ENCODE measurements at places on chromosomes 7 and 10.

GRCh38 chr7:46178661-46179060 lies 257.6 kb upstream of the IGFBP3 start:
- DNase-seq, result no peak

DNA sequence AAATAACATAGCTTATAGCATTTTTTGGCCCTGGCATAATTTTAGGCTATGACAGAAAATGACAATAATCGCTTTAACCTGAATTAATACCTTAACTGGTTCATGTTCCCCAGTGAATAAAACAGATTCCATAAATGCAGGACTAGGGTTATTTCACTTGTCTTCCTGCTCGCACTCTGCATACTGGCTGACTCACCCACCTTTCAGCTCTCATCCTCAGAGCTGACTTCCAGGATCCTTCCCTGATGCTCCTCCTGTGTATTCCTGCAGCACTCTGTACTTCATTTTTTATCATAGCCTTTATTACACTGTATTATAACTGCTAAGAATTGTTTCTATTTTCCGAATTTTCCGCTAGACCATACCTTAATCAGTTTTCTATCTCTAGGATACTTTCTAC lies 123.7 kb downstream of the AVL9 start:
- no peak for DNase-seq

DNA sequence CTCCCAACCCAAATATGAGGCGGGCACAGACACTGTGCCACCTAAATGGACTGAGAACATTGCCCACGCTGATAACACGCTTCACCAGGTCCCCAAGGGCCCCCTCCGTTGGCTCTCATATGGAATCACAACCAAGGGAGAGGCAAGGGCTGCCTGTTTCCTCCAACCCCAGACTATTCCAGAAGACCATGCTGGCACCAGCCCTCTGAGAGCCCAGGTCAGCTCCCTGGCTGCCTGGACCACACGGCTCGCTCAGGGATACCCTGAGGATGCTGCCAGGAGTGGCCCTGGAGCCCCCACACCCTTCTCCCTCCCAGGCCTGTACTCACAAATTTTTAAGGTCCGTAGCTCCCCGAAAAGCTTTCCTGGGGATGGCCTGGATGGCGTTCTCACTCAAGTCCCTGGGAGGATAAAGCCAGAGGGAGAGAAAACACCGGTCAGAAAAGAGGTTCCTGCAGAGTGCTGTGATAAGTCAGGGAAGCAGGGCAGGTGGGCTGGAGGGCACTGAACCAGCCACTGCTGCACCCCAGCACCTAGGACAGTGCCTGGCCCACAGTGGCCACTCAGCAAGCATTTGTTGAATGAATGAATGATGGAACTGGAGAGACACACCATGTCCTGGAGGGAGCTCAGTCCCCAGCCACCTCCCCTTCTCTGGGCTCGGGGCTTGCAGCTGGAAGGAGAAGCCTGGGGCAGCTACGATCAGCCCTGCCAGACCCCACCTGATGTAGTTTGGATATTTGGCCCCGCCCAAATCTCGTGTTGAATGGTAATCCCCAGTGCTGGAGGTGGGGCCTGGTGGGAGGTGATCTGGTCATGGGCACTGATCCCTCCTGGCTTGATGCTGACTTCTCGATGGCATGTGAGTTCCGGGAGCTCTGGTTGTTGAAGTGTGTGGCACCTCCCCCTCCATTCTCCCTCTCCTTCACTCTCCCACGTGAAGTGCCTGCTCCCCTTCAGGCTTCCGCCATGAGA lies 119.8 kb downstream of the SLIT1 start:
- DNase-seq, result no peak

- DNase-seq, result no peak
Observed at GRCh38 chr7:101560856-101561255, 68.2 kb downstream of the MYL10 start.

Data from hematopoietic multipotent progenitor cell treated with erythropoietin and hydrocortisone succinate and interleukin-3 and kit ligand, for 15 days (in vitro differentiated cells).